ENCODE measurements at places on chromosomes 2 and 18.

GRCh38 chr2:161983866-161984265 is 90.1 kb downstream of the DPP4 start:
- DNase-seq = peak; percentile 73

- no peak for DNase-seq
These were observed 27.0 kb upstream of the SCN1A start for GRCh38 chr2:166154685-166155338.

DNA sequence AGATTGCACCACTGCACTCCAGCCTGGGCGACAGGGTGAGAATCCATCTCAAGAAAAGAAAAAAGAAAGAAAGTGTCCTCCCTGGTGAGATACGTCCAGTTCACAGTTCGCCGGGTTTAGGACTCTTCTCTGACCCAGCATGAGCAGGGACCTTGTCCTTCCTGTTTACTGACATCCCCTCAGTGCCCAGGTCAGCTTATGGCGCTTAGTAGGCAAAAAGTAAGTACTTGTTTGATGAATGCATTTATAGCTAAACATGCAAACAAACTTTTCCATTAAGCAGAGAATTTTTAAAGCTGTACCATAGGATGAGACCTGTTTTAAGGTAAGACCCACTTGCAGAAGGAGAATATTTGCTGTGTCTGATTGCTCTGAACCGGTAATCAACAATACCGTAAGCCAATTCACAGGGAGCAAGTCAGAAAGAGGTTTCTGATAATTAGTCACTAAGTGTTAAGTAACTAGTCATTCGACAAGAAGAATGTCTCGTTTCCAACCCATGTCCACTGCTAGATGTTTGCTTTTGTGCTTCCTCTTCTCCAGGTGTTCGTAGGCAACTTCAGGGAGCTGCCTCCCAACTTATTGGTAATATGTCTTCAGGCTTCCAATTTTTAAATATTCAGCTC is 40.0 kb downstream of the MOGAT1 start:
- no peak for DNase-seq

- DNase-seq = no peak
These were observed 208.9 kb upstream of the CNTNAP5 start for GRCh38 chr2:123816203-123816602.

GRCh38 chr2:66805016-66805865 is 370.3 kb downstream of the MEIS1 start:
- peak; percentile 26 for DNase-seq

DNA sequence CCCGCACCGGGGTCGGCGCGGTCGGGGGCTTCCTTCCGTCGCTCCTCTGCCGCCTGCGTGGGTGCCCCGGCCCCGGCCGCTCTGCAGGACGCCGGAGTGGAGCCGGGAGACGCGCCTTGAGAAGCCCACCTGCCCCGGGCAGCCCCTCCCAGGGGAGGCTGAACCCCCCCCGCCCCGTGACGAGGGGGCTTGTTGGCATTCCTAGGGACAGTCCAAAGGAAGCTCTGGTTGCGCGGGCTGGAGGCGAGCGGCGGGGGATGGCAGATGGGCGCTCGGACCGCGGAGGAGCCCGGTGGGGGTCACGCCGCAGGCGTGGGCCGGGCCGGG is 133.5 kb upstream of the MGAT5 start:
- DNase-seq = no peak

GRCh38 chr2:39737661-39738060 is 41.4 kb downstream of the THUMPD2 start:
- DNase-seq = peak; percentile 90

DNA sequence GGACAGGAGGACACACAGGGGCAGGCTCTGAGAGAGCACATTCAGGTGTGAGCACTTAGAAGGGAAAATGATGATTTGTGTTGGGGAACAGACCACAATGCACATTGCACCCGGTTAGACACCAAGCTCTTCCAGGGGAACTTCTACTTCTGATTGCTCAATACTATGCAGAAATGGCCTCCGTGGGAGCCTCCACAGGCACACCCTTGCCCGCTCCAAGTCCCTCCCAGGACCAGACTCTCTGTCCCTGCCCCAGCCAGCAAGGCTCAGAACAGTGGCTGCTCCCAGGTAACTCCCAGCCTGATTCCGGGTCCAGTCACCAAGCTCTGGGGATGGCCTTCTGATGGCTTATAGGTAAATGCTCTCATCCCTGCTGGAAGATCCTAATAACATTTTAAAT is 56.2 kb downstream of the BCL2L11 start:
- no peak for DNase-seq

DNA sequence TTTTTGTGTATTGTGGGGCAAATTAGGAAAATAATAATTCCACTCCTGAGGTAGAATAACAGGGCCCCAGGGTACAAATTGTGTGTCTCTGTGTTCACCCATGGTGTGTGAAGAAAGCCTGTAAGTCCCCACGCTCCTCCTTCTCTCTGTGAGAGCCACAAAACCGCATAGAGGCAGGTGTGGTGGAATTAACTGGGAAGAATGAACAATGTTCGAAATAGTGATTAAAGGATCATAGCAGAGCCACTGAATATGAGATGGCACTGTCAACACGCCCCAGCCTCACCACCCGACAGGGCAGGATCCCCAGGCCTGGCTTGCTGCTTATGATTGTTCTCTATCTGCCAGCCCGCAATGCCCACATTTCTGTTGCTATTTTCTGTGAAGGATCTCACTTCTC is 14.1 kb downstream of the IL1RN start:
- no peak for DNase-seq

DNA sequence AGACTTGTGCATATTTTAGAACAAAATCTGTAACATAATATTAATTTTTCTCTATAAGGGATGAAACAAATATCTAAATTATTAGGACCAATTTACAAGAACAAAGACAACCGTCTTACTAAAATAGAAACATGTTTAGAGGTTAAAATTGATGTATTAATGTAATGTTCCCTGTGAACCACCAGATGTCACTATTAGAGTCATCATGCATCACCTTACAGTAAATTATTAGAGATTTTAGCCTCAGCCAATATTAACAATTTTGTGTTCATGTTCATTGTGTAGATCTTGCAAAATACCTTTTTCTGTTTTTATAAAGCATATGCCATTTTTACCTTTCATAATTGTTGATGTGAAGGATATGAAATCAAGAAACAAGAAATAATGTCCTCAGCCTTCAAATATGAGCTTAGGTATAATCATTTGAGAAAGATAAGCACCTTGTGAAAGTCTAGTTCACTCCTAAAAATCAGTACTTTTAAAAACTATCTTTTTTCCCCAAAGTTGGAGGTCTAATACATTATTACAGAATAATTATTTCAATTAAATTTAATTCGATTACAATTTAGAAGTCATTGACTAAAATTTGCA is 344.3 kb upstream of the KCNH7 start:
- peak; percentile 27 for DNase-seq

- DNase-seq = no peak
These were observed 198.7 kb downstream of the MYCN start for GRCh38 chr2:16138811-16139662.

DNA sequence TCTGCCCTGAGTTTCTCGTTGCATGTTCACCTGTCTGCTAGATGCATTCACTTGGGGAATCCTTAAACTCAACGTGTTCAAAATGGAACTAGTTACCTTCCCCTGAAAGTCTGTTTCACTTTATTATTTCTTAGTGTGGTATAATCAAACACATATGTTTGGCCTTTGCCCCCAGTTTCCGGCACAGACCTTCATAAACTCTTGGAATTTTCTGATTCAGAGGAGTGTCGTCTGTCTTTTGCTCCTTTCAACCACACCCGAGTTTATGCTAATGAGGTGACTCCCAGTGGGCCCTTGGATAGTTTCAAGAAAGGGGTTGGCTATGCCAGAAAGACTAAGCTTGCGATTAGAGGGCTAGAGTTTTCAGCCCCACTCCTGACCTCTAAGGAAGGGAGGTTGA is 198.9 kb downstream of the CDCA7 start:
- DNase-seq = peak; percentile 88

DNA sequence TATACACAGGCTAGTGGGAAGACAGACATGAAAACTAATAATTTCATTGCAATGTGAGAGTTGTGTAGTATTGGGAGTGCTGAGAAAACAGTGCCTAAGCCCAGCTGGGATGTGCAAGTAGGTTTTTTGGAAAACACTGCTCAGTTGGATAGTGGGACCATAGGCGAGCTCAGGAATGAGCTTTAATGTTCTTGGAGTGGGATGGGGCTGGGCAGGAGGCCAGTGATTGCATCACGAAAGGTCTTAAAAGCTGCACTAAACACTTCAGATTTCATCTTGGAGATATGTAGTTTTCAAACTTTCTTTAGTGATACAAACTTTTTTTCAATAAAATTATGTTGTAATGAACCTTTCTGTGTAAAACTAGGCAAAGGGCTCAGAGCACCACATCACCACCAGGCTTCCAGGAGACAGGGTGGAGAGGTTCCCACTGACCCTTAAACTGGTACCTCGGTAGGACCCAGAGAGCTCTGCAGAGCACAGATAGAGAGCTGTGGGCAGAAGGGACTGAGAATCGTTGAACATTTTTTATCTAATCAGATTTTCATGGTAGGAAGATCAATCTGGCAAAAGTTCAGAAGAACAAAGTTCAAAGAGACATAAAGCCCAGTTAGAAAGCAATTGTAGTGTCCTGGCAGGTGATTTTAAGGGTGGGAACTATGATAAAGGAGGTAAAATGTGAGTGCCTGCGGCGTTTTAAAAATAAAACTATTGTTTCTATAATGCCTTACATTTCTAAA is 176.2 kb downstream of the TRABD2A start:
- DNase-seq = no peak

DNA sequence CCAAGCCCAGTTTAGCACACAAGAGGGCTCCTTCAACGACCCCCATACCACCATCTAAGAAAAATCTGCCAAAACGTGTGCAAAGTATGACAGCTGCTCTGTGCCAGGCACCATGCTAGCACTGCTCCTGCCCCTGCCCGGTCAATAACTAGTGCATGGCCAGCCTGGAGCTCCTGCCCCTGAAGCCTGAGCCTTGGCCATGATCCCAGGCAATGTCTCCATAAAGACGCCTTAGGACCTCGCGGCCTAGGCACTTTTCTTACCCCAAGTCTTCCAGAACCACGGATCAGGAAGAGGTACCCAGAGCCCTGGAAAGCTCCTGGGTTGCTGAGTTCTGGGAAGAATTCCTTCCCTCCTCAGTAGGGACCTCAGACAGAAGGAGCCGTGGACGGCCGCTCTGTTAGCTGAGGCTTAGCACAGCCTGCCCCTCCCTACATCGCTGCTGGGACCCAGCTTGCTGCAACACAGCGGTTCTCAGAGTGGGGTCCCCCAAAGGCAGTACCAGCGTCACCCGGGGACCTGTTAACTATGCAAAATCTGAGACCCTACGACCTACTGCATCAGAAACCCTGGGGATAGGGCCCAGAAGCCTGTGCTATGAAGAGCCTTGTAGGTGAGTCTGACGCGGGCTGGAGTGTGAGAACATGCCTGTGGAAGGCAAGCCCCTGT is 117.8 kb upstream of the TWIST2 start:
- no peak for DNase-seq

GRCh38 chr2:24498121-24498520 is 7.1 kb downstream of the NCOA1 start:
- DNase-seq = no peak

DNA sequence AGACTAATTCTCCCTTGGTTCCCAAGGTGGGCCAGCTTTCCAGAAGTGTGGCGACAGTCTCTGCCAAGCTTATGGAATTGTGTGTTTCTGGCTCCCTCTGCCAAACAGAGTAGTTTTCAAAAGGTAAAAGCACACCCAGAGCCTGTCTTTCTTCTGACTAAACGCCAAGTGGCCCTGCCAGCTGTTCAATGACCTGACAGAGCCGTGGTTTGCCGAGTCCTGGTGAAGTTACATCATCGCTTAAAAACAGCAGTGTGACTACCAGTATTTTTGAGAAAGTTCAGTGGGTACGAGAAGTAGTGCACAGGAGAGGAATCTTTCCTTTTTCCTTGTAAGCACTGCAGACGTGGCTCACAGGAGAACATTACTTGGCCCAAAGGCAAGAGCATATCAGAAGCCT is 1.9 kb downstream of the PER2 start:
- peak; percentile 36 for DNase-seq

DNA sequence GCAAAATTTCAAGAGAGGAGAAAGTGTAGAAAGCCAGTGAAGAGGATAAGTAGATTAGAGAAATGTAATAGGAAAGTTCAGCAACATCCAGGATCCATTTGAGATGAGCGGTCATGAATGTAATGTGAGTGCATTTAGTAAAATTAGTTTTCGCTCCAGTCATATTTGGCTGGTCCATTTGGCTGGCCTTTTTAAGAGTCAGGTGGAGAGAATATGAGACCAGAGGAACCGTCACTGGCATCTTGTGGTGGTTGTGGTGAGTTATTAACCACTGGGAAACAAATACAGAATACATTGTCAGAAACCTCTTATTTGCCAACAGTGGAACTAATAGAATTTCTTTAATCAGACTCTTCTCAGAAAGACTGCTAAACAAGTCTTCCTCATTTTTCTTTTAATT is 1064.3 kb upstream of the CDH2 start:
- DNase-seq = no peak

DNA sequence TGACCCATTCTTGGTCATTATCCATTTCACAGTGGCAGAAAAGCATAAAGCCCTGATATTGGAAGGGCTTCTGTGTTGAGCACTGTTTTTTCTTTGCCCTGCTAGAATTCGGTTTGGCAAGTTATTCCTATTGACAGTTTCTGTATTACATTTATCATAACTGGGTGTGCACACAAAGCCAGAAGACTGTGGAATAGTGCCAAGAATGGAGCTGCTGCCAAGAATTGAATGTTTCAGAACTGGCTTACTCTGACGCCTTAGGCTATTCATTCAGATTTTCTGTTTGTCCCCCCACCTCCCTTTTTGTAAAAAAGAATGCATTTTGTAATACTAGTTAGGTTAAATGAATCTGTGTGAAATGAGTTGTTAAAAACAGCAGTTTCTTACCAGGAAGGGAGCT is 12.7 kb downstream of the KDM3A start:
- peak; percentile 62 for DNase-seq

GRCh38 chr2:46645681-46646162 is 166.4 kb downstream of the TMEM247 start:
- DNase-seq = peak; percentile 85

- DNase-seq = no peak
These were observed 279.5 kb upstream of the EPHA4 start for GRCh38 chr2:221851531-221852045.

DNA sequence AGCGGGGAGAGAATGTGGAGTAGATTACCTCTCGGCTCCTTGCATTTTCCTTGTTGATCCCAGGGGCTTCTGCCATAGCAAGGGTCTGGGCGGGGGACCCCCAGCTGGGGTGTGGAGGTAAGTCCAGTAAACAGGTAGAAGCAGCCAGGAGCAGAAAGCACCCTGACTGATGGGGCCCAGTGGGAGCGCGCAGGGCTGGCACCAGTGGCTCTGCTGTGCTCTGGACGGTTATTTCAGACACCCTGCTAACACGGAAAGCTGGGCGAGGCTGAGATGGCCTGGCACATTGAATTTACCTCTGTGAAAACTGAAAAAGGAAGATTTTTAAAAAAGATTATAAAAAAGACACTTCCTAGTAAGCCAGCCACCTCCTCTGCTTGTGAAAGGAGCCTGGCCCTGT is 109.6 kb upstream of the STPG4 start:
- DNase-seq = no peak

- no peak for DNase-seq
These were observed 552.9 kb downstream of the FBXO15 start for GRCh38 chr18:73594749-73595148.

Data from fibroblast of skin of back (primary cell).